ENCODE measurements at places on chromosomes 4 and X.

GRCh38 chr4:189060104-189060503 lies 880.6 kb upstream of the FRG1 start:
- DNase-seq: no peak

GRCh38 chr4:169922632-169923276 lies 103.4 kb downstream of the MFAP3L start:
- no peak for DNase-seq

DNA sequence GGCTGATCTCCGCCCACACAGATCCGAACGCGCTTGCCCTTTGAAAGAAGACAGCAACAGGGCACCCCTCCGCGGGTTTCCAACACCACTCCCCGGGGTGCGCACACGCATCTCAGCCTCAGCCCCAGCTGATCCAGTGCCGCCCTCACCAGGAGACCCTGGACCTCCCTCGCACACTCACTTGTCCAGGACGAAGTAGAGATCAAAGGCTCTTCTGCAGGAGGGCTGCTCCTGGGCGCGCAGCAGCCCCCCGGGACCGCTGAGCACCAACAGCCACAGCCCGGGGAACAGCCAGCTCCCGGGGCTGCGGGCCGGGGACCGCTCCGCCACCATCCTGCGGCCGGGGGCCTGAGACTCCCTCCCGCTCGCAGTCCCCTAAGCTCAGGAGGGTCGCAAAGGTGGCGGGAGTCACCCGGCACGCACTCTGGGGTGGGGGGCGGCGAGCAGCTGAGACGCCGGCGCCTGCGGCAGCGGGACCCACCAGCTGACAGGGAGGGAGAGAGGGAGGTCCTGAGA lies 743 bp downstream of the ANTXR2 start:
- no peak for DNase-seq

- no peak for DNase-seq
These were observed 5.3 kb upstream of the FHIP1A start for GRCh38 chr4:151403656-151404055.

GRCh38 chr4:40340030-40340429 lies 4.9 kb downstream of the CHRNA9 start:
- no peak for DNase-seq

- no peak for DNase-seq
These were observed 153.0 kb downstream of the DCTD start for GRCh38 chr4:182764137-182764536.

DNA sequence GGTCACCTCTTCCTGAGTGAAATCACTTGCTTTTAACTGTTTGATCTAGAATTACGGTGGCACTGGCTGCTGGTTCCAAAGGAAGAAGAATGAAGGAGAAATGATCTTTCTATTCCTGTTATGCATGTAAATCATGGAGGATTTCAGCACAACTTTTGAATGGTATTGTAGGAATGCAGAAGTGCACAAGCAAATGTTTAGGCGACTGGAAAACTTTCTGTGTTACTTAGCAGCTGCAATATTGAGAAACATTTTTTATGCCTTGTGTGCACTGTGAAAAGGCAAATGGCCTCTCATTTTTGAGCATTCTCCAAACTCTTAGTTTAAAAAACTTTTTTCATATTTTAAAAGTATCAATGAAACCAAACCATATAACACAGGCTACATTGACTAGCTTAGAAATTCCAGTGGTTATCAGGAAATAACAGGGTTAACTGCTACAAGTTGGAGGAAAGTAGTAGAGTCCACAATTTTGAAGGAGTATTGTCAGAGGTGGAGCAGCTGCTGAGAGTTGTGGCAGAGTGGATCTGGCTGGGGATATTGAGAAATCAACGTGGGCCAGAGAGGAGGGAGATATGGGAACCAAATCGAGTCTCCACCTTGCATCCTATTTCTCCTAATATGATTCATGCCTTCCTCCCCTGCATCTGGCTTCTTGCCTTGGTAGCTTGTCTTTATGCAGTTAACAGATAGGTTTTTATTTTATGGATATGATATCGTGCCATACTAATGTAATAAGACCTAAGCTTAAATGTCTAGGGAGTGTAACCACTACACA lies 32.0 kb upstream of the FHL1 start:
- no peak for DNase-seq

GRCh38 chr4:99134586-99134985 lies 9.5 kb downstream of the ADH4 start:
- DNase-seq: no peak

- DNase-seq: no peak
These were observed 348.2 kb downstream of the FBXW7 start for GRCh38 chr4:152187693-152188092.

DNA sequence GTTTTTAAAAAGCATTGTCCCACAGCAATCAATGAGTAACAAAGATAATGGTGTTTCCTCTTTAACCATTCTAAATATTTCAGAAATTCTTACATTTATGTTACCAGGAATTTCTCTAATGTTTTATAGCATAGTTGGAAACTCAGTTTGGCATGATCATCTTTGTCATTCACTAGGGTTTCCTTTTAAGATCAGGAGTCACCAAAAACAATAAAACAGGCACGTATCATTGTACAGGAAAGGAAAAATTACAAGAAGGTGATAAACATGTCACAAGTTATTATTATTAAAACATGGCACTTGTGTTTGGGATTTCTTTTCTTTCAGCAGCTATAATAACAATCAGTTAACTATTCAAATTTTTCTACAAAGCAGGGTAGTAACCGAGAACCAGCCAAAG lies 84.0 kb downstream of the SLC10A7 start:
- DNase-seq: no peak

GRCh38 chrX:101164766-101165590 lies 54.6 kb upstream of the DRP2 start:
- no peak for DNase-seq

- DNase-seq: no peak
These were observed 41.2 kb downstream of the RELL1 start for GRCh38 chr4:37644962-37645361.

DNA sequence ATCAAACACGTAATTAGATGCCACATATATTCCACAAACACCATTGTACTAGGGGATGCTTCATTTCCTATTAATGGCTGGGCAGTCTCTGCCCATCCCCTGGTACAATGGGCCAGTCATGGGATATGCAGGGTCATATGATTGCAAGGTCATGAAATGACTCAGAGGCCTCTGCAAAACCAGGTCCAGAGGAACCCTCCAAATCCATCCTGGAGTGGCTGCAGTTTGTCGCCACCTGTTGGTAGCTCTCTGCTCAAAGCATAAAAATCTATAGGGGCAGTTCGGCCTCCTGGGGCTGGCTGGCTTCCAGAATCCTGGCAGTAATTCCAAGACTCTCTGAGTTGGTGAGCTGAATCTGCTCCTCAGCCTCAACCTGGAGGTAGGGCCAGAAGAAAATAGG lies 22.9 kb upstream of the PUDP start:
- no peak for DNase-seq

GRCh38 chr4:185421366-185422124 lies 4.2 kb downstream of the UFSP2 start:
- no peak for DNase-seq

DNA sequence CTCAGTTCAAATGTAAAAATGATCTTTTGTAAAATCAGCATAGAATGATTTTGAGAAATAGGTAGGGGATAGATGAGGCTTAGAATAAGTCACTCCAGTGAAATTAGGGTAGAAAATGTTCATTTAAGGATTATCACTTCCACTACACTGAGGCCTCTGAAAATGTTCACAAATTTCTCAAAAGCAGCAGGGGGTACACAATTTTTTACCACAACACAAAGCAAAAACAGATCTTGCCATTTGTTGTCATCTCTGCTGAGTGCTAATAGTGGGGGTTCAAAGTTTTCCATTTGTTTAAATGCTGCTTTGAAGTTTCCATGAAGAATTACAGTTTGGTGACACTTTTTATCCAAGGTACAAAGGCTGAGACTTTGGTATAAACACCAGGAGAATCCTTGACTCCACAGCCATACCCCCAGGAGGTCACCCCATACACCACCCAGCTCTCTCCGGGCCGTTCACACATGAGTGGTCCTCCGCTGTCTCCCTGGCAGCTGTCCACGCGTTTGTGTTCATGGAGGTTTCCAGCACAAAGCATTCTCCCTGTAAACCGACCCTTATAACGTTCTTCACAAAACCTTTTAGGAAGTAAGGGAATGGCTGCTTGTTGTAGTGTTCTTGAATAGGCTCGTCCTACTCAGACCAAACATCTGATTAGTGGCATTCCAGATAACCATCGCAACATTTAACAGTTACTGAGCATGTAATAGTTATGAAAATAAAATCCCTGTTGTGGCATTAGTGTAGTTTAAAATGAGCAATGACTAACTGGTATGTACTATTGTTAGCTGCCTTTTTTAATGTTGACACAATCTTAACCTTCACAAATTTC lies 71.0 kb downstream of the PRSS12 start:
- no peak for DNase-seq

- no peak for DNase-seq
These were observed 10.9 kb downstream of the TMA16 start for GRCh38 chr4:163505374-163505773.

- DNase-seq: no peak
These were observed 163.3 kb downstream of the ATRX start for GRCh38 chrX:77622672-77623071.

DNA sequence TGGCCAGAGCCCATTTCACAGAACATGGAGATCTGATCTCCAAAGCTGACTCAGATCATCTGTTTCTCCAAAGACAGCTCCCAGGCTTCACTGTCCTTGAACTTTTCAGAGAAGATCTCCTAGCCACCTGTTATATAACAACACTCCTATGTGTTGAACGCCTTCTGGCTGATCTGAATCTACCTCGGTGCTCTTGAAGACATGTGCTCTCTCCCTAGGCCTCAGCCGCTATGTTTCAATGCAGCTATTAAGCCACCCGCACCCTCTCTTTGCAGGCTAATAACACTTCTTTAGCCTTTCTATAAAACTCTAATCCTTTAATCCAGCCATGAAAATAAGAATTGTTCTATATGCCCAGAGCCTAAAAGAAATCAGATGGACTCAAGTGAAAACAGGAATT lies 34.9 kb downstream of the SEL1L3 start:
- no peak for DNase-seq

- DNase-seq: no peak
These were observed 49.4 kb downstream of the C4orf46 start for GRCh38 chr4:158622251-158622650.

GRCh38 chr4:105780176-105780575 lies 71.6 kb downstream of the GSTCD start:
- DNase-seq: no peak

GRCh38 chr4:149933883-149934282 lies 118.2 kb upstream of the IQCM start:
- DNase-seq: no peak

DNA sequence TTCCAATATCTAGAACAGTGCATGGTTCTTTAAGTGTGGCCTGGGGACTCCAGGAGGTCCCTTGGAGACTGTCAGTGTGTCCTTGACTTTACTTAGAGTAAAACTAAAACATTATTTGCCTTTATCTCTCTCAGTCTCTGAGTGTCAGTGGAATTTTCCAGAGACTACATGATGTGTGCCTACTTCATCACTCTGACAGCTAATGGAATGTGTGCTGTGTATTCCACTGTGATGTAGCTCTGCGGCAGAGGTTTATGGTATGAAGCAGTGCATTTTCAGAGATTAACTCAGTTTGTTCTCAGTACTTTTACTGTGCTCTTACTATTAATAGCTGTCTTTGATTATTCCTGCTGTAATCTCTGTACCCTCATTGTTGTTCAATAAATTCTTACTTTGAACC lies 85.6 kb downstream of the MANBA start:
- DNase-seq: no peak

DNA sequence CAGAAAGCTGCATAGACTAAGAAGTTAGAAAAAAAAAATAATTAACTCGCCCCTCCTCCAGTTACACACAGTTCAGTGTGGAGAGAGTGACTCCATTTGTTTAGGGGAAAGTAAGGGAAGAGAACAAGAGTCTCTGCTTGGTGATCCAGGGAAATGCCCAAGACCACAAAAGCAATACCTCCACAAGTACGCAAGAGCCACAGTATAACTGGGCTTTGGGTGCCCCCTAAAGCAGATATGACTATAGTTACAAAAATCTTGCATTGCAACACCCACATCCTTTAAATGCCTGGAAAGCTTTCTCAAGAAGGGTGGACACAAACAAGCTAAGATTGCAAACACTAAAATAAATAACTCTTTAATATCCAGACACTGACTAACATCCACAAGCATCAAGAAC lies 164.2 kb upstream of the NRK start:
- DNase-seq: no peak

- DNase-seq: no peak
These were observed 466.7 kb upstream of the TENM3 start for GRCh38 chr4:181776264-181777054.

DNA sequence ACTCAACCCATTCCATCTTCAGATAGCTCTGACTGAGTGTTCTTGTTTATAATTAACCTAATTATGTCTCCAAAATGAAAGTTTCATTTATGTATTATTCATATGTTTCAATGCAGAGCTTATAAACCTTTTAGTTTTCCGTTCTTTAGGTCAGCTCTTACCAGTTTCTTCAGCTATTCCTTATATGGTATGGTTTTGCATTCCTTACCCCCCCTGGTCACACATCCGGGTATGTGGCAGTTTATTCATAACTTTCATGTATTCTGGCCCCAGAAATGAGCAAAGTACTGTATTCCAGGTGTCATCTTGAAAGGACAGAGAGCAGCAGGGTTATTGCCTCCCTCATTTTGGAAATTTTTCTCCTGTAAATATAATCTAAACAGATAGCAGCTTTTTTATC lies 16.8 kb upstream of the IGSF1 start:
- no peak for DNase-seq

- DNase-seq: no peak
These were observed 114.5 kb upstream of the FAM9C start for GRCh38 chrX:13158911-13159310.

GRCh38 chrX:117196481-117196880 lies 733.7 kb upstream of the CT83 start:
- no peak for DNase-seq

DNA sequence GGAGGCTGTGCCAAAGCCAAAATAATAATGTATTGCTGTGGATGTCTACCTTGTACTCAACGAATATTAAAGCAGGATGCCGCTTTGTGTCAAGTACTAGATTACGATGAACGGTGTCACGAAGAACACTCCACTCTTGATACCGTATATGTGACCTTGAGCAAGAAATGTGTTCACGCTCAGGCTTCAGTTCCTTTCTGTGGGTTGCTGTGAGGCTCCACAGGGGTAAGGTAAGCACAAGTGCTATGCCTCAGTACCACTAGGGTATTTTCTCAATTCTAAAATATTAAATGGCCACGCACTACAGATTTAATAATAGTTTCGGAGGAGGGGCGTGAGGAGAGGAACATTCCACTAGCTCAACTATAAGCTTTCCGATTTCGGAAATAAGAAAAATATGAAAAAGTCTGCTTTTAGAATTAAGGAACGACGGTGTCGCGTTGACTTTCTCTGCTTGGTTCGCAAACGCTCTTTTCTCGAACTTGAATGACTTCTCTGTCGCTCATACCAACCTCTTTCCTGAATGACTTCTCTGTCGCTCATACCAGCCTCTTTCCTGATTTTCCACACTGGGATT lies 607 bp upstream of the SCOC start:
- DNase-seq: peak; percentile 47
